ENCODE measurements at places on chromosomes 11 and 22. TPM values are rescaled to one million over a fixed set of nuclear protein-coding genes. Genes with fewer than 3 reads are reported as not detected.

Gene UBQLN3
- not detected for total RNA-seq

- DNase-seq, result peak; percentile 89
Observed at GRCh38 chr11:62539238-62539925, 7.2 kb downstream of the AHNAK start.

DNA sequence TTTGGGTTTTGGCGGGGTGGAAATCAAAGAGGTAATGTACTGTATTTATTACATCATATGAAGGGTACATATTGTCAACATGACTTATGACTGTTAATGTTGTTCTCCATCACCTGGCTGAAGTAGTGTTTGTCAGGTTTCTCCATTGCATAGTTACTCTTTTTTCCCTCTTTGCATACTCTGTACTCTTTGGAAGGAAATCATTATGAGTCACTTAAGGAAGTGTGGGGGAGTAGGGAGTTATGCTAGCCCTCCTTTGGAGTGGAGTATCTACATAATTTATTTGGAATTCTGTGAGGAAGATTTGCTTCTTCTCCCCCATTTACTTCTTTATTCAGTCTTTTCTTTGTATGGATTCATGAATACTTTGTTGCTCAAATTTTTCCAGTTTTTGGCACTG is 3.6 kb upstream of the PGR start:
- peak; percentile 54 for DNase-seq

Gene SLC6A5
- total RNA-seq, result not detected

Gene KCNJ5
- not detected for total RNA-seq

Gene ABTB2
- 4.0 TPM for total RNA-seq

Gene CCND1
- total RNA-seq, result 617 TPM

DNA sequence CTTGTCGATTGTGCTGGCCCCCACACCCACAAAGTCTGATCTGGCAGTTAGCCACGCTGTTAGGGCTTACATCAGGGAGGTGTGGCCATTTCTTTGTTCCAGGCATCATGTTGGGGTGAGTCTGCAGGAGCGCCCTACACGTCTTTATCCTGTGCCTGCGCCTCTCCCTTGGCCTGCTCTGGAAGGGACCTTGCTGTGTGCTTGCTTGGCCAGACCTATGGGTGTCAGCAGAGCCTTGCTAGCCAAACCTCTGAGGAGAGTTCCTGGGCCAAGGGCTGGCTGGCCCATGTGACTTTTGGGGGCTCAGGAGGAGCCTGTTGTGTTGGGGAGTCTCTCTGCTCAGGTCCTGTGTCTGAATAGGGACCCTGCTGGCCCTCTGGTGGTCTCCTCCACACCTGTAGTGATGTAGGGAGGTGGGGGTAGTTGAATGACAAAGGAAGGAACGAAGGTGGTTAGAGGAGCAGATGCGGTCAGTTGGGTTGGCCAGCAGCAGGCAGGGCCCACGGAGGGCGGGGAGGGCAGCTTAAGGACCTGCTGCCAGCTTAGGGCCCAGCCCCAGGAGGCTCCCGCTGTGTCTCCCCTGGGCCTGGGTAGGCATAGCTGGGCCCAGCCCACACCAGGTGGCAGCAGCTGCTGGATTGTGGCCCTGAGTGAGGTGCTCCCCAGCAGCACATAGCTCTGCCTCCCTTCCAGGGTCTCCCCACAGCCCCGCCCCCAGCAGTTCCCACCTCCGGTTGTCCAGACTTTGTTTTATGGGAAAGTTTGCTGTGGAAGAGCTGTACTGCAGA is 7.9 kb downstream of the PPIL2 start:
- no peak for DNase-seq

GRCh38 chr11:128341280-128342248 is 245.8 kb downstream of the ETS1 start:
- DNase-seq, result no peak

DNA sequence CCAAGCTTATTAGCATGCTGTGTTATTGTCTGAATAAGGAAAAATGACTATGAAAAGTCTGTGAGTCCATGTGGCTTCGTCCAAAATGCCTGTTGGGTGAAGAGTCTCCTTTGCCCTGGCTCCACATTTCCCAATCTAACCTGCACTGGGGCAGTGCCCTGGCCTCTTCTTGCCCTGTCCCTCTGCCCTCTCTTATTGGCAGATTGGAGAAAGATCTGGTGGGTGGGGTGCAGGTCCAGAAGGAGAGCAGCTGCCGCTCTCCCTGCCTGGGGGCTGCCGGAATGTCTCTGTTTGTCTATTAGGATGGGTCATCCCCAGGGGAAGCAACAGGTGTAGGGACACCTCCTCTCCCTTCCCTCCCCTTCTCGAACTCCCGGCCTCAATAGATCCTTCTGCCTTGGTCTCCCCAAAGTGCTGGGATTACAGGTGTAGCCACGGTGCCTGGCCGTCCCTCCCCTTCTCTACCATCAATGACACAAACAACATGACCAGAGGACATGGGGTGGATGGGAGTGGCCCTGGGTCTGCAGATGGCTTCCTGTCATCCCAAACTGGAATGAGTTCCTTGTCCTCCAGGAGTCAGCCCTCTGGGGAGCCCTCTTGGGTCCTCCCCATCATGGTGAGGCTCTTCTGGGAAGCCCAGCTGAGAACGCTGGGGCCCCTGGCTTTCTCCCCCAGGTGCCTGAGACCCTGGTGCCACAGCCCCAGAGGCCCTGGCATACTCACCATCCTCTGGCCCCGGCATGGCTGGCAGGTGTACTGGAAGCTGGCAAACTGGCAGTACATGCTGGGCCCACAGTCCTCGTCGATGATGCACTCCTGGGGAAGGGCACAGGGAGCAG is 40.5 kb downstream of the DKK3 start:
- DNase-seq, result no peak

DNA sequence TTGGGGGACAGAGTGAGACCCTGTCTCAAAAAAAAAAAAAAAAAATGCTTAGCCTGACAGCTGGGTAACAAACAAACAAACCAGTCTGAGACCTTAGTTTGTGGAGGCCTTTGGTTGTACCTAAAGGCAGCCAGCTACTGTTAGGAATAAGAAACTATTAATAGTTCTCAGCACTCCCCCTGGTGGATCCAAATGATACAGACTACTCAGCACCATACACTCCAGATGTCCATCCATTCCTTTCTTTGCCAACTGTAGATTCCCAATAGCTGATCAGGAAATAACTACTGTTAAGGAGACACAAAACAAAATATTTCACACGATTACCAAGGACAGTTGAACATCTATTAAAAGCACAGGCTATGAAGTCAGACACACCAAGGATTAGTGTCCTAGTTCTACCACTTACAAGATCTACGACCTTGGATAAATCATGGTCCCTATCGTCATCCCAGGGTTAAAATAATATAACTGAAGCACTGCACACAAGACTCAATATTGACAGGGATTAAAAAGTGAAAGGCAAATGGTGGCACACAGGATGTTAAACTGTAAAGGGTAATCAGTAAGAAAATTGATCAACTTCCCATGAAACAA is 17.2 kb downstream of the CLDN25 start:
- DNase-seq, result peak; percentile 45

DNA sequence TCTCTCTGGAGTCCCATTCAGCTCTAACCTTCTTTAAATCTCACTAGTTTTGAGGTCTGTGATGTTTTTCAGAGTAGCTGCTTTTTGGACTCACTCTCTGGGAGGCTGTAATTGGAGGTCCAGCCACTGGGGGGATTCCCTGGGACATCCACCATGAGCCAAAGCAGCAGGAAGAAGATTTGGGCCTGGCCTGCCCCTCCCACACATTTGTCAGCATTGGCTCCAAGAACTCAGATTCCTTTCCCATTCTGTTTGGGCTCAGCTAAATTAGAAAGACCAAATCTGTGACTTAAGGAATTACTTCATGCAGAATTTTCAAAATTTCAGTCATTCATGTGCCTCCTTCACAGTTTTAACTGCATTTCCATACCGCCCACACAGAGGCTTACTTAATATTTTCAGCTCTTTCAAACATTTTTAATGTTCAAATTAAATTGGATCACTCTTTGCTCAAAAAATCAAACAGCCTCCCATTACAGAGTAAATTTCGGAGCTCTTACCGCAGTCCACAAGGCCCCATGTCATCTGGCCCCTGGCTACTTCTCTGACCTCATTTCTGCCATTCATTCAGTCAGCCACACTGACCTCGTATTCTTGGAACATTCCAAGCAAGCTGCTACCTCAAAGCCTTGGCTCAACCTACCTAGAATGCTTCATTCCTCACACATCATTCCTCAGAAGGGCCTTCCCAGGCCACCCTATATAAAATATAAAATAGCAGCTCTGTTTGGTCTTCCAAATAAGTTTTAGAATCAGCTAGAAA is 54.5 kb upstream of the RRAS2 start:
- peak; percentile 45 for DNase-seq

GRCh38 chr22:46834021-46834737 is 71.7 kb downstream of the TBC1D22A start:
- no peak for DNase-seq

Gene APOL1
- 4.0 TPM for total RNA-seq

Gene SHANK2
- total RNA-seq, result 0.02 TPM

Gene C22orf42
- total RNA-seq, result not detected

Gene HBB
- not detected for total RNA-seq

Gene RRM1
- total RNA-seq, result 134 TPM

GRCh38 chr22:42939451-42939881 is 75.5 kb downstream of the PACSIN2 start:
- DNase-seq, result peak; percentile 69

Gene CALCB
- total RNA-seq, result 0.19 TPM

GRCh38 chr11:47843361-47844055 is 4.6 kb downstream of the NUP160 start:
- DNase-seq, result no peak

Gene ATXN10
- 44.1 TPM for total RNA-seq

GRCh38 chr11:88119561-88119960 is 55.7 kb downstream of the RAB38 start:
- no peak for DNase-seq

GRCh38 chr11:113467545-113467944 is 7.7 kb downstream of the DRD2 start:
- DNase-seq, result no peak

DNA sequence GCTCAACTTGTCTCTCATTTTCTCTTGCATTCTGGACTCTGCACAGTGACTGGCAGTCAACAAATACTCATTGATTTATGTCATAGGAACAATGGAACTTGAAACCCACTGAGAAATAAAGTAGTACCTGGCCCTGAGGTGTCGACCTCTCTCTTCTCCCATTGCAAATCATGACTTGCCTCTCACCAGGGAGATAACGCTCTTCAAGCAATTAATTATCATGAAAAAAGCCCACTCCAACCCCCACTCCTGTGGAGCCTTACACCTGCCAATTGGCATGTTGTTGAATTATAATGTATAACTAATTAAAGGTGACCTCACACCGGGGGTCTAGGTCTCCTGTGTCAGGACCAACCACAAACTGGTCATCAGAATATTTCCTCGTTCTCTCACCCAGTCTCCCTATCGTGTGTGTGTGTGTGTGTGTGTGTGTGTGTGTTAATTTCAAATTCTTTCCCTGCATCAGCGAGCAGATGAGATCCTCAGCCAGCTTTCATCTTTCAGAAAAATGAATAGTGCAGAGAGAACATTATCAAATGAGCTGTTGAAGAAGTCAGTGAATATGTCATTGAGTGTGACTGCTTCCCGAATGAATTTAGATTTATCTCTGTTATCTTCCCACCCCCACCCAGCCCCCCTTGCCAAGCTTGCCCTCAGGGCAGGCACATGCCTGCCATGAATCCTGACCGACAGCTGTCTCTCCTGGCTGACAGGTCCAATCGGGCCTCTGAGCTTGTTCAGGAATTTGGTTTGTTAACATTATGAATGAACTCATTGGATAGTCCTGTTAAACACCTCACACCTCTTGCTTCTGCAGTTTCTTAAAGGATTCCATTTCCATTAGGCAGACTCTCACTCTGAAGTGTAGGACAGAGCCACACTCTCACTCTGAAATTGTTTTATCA is 357.4 kb downstream of the INSC start:
- no peak for DNase-seq

DNA sequence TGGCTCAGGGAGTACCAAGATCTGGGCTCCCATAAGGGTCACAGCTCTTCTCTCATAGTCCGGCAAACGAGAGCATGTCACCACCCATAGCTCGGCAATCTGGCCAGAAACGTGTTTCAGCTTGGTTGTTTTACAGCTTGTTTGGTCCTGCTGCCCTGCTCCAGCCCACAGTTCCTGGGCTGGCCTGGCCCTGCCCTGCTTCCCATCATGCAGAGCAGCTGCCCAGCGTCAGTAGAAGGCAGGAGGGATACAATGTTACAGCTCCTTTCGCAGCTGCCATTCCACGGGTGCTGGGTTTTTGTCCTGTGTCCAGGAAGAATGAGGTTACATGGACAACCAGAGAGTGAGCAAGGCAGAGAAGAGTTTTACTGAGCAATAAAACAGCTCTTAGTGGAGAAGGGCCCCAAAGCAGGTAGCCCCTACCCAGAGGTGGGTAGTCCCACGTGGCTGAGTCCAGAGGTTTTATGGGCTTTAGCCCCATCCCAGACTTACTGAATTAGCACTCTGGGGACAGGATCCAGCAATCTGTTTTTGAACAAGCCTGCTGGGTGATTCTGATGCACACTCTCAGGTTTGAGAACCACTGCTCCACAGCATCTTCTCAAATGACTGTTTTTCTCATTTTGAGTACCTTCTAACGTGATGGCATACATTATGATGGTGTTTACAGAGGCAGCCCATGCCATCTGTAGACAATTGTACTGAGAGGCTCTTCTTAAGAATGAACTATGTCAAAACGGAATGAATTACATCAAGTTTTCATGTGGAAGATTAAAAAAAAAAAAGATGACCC is 5.8 kb upstream of the MS4A18 start:
- no peak for DNase-seq

Gene LRRC55
- not detected for total RNA-seq

Gene NCF4
- total RNA-seq, result not detected

GRCh38 chr11:121212536-121213361 is 79.8 kb upstream of the SC5D start:
- DNase-seq, result no peak

GRCh38 chr22:40027191-40028097 is 32.7 kb downstream of the FAM83F start:
- DNase-seq, result no peak

DNA sequence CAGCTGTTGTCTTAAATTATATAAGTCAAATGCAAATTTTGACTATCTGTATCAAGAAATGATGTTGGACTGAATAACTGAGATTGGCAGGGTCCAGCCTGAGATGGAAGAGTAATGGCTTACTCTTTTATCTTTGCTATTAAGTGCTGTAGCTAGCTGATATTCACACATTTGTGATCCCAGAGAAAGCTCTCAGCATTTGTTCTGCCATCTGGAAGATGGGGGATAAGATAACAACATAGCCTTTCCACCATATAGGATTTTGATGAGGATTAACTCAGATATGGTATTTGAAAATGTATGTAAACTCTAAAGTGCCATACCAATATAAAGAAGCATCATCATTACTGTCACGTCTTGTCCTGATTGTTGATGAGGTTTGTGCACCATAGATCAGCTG is 1063.2 kb upstream of the TENM4 start:
- no peak for DNase-seq

Gene PKP3
- 13.1 TPM for total RNA-seq

GRCh38 chr11:35658020-35658948 is 4.3 kb upstream of the TRIM44 start:
- DNase-seq, result peak; percentile 54
